Osteocyte (in vitro differentiated cells): ENCODE measurements at places on chromosomes 7 and 10.

DNA sequence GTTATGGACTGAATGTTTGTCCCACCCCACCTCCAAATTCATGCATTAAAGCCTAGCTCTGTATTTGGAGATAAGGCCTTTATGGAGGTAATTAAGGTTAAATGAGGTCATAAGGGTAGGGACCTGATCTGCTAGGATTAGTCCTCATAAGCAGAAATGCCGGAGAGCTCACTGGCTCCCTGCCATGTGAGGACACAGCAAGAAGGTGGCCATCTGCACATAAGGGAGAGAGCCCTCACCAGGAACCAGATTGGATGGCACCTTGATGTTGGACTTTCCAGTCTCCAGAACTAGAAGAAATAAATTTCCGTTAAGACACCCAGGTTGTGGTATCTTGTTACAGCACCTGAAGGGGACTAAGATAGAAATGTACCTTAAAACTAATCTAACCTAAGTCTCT is 816.1 kb upstream of the C7orf33 start:
- DNase-seq = no peak

GRCh38 chr10:74763934-74764591 is 62.3 kb upstream of the KAT6B start:
- DNase-seq = no peak

DNA sequence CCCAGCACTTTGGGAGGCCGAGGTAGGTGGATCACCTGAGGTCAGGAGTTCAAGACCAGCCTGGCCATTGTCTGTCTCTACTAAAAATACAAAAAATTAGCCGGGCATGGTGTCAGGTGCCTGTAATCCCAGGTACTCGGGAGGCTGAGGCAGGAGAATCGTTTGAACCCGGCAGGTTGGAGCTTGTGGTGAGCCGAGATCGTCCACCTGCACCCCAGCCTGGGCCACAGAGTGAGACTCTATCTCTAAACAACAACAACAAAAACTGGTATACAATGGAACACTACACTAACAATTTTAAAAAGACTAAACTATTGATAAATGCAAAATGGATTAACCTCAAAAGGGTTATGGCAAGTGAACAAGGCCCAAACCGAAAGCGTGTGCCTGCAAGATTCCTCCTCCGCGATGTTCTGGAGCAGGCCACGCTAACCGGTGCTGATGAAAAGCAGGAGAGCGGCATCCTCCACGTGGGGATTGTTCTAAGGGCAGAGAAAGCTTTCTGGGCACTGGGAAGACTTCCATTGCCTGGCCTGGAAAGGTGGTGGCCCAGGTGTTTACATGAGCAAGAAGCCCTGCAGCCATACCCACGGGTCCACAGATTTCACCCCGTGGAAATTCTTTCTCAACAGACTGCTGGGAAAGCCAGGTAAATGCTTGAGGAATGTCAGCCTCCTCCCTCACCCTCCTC is 53.8 kb downstream of the PDGFA start:
- peak; percentile 59 for DNase-seq

DNA sequence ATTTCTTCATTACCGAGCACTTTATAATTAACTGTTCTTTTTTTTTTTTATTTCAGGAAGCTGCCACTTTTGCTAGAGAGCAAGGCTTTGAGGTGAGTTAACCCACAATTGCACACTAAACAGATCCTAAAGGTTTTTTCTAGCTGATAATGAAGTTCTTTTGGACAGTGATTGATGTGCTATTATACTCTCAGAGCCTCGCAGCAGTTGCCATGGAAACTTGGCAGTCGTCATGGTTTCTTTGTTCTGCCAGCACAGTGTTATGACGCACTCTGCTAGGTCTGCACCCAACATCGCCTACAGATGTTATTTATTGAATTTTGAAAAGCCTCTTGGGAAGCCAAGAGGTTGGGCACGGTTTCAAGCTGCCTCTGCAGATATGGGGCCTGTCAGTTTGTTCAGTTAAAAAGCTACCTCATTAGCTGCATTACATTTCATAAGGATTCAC is 237.2 kb upstream of the KAT6B start:
- DNase-seq = no peak

DNA sequence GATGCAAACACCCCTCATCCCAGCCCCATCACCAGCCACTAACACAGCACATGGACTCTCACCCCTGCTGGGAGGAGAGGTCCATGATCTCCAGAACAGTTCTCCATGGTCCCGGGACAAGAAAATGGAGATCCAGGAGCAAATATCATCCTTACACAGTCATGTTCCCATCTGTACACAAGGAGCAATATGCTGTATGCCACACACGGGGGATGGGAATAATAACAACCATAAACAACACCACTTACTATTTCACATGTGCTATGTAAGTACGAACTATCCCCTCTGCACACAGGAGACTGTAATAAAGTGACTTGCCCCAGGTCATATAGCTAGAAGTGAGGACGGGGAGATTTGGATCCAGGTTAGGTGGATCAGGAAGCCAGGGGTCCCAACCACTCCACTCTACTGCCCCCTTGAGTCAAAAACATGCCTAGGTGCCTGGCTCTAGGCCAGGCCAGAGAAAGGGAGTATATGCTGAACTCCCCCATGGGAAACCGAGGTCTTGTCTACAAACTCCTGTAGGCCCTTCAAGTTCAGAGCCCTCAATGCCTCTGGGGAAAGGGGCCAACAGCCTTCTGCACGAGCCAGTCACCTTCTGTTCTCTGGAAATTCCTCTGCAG is 34.1 kb downstream of the LRRC20 start:
- DNase-seq = no peak

GRCh38 chr7:50774319-50774718 is 8.4 kb downstream of the GRB10 start:
- DNase-seq = no peak

DNA sequence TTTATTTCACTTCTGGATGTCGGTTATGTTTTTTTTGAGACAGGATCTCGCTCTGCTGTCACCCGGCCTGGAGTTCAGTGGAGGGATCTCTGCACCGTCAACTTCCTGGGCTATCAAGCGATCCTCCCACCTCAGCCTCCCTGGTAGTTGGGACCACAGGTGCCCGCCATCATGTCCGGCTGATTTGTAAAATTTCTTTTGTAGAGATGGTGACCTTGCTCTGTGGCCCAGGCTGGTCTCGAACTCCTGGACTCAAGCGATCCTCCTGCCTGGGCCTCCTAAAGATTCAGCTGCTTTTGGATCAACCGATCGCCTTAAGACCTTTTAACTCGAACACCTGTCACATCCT is 606 bp upstream of the RABGEF1 start:
- no peak for DNase-seq

- DNase-seq = no peak
These were observed 1.6 kb upstream of the ANKRD2 start for GRCh38 chr10:97570789-97571471.
